ENCODE measurements at places on chromosomes 5 and 9.
A peak's percentile ranks its signal among the peaks of the same experiment; 100 is the strongest.

DNA sequence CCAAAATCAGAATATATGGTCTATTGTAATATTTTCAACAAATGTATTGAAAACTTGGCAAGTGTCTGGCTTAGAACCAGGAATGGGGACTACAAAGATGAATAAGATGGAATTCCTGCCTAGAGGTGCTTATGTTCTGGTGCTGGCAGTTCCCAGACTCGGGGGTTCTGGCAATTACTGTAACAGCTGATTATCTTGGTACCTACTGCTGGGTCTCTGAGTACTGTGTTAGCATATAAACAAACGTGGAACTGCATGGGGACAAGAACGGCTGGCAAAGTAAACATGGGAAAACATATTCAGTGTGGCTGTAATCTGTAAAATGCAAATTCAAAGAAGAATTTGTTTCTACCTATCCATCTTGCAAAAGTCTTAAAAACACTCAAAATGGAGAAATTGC, 89.9 kb downstream of the SLC24A2 start:
- DNase-seq: no peak

GRCh38 chr5:133714161-133714915, 102.0 kb upstream of the FSTL4 start:
- no peak for DNase-seq

DNA sequence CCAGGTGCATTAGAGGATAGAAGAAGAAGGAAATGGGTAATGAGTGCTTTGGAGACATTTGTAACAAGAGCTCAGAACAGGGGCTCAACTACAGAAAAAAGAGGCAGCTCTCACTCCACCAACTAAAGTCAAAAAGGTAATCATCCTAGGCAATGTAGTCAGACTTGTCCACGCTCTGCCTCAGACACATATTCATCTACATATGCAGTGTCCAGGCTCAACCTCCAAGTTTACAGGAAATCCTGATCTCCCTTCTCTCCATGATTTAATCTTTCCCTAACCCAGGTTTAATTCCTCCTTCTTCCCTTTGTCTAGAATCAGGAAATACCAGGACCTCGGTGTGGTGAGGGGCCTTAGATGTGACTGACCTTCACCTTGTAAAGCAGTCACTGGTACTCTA, 65.7 kb upstream of the SELENOP start:
- no peak for DNase-seq

DNA sequence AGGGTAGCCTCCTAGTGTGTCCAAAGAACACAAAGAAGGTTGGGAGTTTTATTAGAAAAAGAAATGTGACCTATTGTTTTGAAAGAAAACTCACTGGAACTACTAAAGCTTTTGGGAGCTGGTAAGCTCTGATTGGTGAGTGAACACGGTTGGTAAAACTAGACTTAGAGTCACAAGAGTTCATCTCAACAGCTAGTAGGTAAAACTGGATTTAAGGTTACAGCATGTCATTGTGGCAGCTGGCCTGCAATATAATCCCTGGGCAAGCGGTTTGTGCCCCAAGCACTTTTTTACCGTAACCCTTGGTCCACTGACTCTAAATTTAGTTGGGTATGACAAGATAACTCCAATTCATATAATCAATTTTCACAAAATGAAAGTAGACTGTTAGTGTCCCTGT, 47.4 kb downstream of the UBAP2 start:
- DNase-seq: no peak

DNA sequence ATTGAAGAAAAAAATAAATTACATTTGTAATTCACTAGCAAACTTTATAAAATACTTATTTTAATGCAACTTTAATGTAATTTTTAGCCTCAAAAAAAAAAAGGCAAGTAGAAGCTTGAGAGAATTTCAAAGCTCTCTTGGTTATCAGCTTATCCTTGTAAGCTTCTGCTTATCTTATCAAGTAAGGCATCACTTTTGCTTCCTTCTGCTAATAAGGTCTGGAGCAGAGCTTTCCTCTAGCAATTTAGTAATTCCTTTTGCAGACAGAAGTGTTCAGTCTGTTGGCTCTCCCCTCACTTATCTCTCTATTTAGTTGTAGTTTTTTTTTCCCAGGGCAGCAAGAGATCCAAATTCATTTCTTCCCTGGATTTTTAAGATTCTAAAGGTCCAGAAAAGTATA, 525.0 kb downstream of the ISL1 start:
- DNase-seq: no peak

DNA sequence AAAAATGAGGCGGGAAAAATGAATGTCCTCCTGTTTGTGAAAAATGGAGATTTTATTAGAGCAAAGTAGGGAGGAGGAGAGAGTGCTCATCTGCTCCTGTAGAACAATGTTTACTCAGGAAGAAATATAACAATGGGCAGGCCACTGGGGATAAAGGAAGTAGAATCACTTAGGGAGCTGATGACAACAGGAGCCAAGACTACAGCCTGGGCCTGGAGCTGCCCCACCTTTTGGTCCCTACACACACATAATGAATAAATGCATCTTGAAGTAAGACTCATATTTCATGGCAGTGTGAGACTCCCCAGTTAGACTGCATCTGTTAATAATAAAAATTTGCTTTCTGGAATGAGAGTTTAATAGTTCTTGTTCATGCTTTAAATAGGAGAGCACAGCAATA, 1939.8 kb downstream of the EFNA5 start:
- no peak for DNase-seq

- peak; percentile 23 for DNase-seq
Observed at GRCh38 chr5:91928754-91929521, 545.8 kb upstream of the ARRDC3 start.

DNA sequence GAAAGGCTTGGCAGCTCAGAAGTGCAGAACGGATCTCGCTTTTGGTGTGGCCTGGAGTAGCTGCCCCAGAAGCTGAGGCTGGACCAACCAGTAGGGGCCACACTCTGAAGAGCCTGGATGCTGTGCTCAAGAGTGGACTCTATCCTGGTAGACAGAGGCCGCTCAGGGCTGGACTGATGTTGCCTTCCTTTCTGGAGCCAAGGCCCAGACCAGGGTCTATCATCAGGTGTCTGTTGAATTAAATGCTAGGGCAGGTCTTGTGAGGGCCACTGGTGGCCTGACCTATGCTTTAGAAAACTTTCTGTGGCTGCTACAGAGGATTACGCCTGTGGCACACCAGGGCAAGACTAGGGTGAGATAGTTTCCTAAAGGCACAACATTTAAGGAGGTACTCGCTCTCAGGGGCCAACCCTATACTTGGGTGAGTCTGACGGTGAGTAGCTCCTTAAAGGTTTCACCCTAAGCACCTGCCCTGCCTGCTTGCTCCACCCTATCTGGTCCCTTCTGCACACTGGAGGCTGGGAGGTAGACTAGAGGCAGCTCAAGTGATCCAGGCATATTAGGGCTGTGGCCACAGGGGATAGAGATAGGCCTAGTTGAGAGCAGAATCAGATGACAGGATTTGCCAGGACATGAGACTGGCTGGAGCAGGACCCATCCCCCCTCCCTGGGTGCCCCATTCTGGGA, 9.8 kb upstream of the IRF1 start:
- DNase-seq: no peak

DNA sequence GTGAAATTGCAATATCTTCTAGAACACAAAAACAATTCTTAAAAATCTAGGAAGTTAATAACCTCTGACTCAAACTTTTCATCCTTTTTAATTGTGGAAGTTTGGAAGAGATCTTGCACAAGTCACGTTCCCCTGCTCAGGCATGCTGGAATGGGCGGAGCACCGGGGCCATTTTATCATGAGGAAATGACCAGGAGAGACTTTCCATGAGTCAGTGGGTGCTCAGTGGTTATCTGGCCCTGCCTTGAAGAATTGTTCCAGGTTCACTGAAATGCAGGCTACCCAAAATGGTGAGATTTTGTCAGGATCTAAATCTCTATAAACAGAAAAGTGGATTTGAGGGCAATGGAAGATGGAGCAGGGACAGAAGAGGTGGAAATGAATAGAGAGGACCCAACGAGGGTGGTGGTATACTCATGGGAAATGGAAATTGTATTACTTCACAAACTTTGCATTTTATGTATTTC, 61.2 kb downstream of the FYB1 start:
- no peak for DNase-seq

GRCh38 chr5:95725937-95726810, 5.0 kb upstream of the RHOBTB3 start:
- no peak for DNase-seq

- DNase-seq: no peak
Observed at GRCh38 chr5:161167016-161167767, 315.2 kb upstream of the ATP10B start.

DNA sequence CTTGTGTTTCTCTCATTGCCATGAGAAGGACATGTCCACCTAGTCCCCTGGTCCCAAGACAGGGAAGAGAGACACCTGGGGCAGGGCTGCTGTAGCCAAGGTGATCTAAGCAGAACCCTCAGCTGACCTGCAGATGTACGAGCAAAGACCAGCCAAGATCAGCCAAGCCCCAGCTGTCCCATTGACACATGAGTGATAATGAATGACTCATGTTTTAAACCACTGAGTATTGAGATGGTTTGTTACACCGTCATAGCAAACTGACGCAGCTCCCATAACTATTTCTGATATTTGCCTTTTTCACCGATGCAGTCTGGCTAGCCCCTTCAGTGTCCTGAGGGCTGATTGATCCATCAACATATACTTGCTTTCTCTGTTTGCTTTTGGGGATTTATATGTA, 6.7 kb downstream of the OR1K1 start:
- DNase-seq: no peak

- no peak for DNase-seq
Observed at GRCh38 chr9:137073992-137074399, 3.3 kb upstream of the UAP1L1 start.

DNA sequence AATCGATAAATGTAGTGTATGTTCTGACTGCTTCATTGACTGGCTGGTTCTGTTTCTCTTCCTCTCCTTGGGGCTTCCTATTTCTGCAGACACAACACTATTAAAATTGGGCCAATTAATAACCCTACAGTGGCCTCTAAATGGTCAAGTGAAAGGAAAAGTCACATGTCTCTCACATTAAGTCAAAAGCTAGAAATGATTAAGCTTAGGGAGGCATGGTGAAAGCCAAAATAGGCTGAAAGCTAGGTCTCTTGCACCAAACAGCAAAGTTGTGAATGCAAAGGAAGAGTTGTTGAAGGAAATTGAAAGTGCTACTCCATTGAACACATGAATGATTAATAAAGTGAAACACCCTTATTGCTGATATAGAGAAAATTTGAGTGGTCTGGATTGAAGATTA, 58.2 kb downstream of the CCNH start:
- DNase-seq: no peak

GRCh38 chr9:84411683-84412267, 71.2 kb upstream of the SLC28A3 start:
- DNase-seq: peak; percentile 35

- peak; percentile 9 for DNase-seq
Observed at GRCh38 chr9:131264231-131264630, 12.1 kb downstream of the FAM78A start.

GRCh38 chr5:144812763-144813162, 642.1 kb downstream of the KCTD16 start:
- DNase-seq: no peak

DNA sequence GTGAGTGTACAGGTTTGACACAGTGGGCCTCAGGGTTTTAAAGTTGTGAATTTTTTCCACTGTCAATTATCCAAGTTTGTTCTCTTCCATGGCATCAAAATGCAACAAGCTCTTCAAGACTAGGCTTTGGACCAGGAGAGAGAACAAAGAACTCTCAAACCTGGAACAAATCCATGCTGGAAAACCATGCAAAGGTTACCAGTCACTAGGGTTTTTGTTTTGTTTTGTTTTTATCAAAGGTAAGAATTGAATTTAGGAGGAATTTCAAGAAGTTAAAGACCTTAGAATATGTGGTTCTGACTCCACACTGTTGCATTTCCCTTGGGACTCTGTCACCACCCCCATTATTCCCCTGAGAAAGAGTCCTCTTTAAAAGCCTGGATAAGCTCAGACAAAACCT, 191.1 kb upstream of the PIK3R1 start:
- no peak for DNase-seq

GRCh38 chr5:94245608-94246007, 372.8 kb downstream of the KIAA0825 start:
- no peak for DNase-seq

GRCh38 chr9:21967702-21968101, 26.5 kb downstream of the CDKN2A start:
- DNase-seq: no peak

GRCh38 chr9:29208670-29209069, 1635.4 kb upstream of the C9orf72 start:
- DNase-seq: no peak
